ENCODE measurements at places on chromosomes 1 and 21.

DNA sequence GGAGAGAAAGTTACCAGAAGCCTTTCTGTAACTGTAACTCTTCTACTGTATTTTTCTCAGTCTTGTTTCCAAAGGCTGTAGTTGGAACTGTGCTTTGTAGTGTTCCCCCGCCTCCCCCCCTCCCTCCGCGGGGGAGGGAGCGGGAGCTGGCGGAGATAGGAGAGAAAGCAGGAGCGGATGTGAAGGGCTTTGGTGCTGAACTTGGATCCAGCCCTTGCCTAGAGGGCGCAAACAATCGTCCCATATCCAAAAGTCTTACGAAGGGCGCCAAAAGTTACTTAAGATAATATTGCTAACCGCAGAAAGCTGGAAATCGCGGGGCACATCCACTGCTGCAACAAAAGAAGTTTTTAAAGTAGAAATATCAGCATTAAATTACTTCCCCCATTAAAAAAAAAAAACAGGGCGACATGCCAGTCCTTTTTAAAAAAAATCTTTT, 2.4 kb upstream of the NFIA start:
- DNase-seq, result no peak

DNA sequence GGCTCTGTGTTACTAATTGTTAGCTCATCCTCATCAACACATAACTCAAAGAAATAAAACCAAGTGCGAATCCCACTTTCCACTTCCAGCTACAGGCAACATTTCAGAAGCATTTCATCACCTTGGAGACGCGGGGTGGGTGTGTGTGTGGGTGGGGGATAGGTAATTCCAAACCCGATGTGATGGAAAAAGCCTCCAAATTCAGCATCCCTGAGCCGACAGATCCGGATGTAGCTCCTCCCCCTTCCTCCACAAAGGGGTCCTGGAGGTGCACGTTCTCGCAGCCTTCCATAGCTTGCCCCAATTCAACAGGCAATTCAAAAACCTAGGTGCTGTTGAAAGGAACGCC, 486 bp downstream of the HSPA13 start:
- no peak for DNase-seq

DNA sequence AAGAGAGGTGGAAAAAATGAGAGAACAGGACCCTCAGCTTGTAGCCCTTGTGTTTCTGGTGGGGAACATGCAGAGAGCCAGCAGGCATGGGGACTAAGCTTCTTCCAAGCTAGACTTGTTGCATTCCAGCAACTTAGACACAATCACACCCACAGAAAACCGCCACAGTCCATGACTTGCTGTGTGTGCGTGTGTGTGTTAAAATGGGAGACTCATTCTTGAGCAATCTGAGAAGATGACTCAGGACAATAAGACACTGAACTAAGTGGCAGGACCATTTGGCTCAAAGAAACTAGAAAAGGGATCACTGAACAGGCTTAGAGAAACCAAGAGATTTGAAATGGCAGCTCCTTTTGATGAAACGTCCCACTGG, 78.0 kb downstream of the HLX start:
- no peak for DNase-seq

DNA sequence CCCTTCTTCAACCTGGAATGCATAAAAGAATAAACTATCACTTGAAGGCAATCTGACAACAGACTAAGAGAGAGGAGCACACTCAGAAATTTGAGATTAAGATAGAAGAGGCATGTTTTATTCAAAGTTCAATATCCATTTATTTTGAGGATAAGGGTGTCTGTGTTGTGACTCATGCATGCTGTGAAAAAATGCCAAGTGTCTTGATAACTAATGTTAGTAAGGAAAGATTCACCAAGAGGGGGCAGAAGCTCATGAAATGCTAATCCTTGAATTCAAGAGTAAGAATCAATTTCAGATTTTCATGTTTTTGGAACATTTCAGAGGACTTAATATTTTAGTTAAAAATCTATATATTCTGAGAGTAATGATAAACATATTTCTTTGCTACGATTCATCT, 94.0 kb downstream of the IFI44 start:
- no peak for DNase-seq

GRCh38 chr1:8503842-8504241, 185.9 kb downstream of the SLC45A1 start:
- no peak for DNase-seq

Measured in T-helper 22 cell (primary cell).